ENCODE measurements at places on chromosomes 1 and 21.

GRCh38 chr1:156767879-156768604 is 707 bp downstream of the PRCC start:
- DNase-seq, result no peak

- DNase-seq, result no peak
Observed at GRCh38 chr21:26529526-26529925, 43.6 kb downstream of the CYYR1 start.

DNA sequence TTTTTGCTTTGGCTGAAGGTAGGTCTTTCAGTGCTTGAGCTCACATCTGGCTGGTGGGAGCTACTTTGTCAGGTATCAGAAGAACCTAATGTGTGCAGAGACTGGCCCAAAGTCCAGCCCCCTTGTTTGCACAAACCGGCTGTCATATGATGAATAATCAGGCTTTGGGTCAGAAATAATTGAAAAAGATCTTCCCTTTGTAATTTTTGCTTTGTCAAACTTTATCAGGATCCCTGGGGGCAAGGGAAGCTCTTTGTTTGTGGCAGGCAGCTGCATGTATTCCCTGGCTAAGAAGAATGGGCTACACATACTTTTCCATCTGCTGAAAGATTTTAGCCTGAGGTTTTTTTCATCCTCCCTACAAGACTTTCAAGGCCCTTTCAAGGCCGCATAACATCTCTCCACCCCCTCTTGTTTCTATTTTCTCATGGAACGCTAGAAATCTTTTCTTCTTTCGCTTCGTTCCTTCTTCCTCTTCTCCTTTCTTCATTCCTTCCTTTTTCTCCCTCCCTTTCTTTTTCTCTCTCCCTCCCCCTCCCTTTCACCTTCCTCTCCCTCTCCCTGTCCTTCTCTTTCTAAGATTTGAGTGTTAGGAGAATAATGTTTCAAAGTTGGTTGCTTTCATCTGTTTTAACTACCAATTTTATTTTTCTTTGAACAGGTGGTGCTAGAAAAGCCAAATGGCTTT is 25.5 kb downstream of the TUFT1 start:
- DNase-seq, result no peak

- DNase-seq, result no peak
Observed at GRCh38 chr1:227919906-227920305, 27.8 kb downstream of the WNT9A start.

GRCh38 chr1:60950224-60951063 is 131.9 kb upstream of the NFIA start:
- no peak for DNase-seq

DNA sequence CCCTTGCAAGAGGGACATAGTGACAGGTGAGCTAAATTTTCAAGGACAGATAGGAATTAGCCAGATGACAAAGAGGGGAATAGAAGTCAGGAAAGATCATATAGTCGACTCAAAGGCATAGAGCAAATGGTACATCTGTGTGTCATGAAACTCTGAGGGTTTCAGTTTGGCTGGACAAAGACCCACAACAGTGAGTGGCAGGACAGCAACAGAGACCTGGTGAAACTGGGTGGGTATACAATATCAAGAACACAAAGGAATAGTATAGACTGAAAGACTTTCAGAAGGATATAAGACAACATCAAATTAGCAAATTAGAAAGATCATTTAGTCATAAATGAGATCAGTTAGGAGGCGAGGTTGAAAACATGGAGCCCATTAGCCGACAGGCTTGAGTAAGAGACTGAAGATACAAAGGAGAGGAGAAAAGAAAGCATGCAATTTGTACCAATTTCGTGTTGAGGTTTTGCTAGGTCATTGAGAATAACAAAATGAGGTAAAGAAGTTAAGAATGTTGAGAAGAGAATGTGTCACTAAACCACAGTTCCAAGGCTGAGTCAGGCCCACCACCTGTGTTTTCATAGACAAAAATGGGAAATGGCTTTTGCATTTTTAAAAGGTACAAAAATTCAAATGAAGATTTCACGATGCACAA is 213.8 kb downstream of the HHIPL2 start:
- DNase-seq, result no peak

DNA sequence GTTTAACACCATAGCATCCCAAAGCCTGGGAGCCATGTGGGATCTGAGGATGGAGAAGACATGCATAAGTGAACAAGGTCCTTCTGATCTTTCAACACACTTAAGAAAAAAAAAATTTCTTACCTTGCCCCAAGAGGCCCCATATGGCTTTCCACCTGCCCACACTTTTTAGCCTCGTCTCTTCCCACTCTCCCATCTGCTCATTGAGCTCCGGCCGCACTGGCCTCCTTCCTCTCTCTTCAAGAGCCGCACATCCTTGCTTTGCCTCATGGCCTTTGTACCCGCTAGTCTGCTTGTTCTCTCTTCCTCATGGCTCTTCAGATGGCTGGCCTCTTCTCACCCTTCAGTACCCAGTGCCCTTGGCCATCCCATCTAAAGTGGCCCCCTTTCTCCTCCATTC is 70.2 kb upstream of the PDE4B start:
- DNase-seq, result no peak

GRCh38 chr1:57270927-57271698 is 152.7 kb downstream of the DAB1 start:
- no peak for DNase-seq

- DNase-seq, result no peak
Observed at GRCh38 chr1:241834733-241835377, 13.1 kb upstream of the EXO1 start.

DNA sequence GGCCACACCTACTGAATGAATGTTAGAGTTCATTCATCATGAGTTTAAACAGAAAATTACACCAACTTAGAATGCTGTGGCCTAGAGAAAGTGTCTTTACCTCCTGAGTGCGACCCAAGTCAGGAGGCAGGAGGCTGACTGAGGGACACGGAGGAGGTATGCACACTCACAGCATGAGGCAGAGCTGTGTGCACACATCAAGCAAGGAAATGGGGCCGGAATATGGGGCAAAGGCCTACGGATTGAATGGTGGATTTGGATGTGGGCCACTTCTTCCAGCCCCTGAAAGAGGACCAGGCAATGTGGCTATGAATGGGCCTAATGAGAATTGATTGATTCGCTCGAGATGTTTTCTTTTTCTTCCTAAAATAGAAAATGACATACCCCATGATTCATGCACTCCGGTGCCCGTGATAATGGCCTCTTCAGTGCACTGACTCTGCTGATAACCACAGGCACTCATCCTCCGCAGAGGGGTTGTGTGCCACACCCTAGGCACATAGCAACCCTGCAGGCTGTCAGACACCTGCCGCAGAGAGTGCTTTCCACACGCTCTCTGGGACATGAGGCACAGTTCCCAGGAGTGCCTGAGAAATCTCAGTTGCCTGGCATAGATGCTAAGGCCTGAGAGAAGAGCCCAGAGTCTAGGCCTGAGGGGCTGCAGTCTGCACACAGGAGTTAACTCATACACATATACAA is 155.5 kb downstream of the GLUL start:
- no peak for DNase-seq

DNA sequence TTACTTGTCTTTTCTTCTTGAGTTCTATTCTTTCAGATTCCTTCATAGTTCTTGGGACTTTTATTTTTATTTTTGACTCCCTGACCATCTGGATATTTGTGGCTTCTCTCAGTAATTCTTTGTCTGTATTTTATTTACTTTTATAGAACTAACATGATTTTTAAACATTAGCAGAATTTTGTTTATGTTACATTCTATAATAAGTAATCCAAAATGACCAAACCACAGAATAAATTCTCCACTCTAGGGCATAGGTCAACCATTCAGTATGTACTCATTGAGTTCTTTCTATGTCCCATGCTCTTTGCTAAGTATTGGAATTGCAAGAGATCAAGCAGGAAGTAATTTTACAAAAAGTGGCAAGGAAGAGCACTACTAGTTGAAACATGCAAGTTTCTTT is 969.0 kb downstream of the TTLL7 start:
- no peak for DNase-seq

DNA sequence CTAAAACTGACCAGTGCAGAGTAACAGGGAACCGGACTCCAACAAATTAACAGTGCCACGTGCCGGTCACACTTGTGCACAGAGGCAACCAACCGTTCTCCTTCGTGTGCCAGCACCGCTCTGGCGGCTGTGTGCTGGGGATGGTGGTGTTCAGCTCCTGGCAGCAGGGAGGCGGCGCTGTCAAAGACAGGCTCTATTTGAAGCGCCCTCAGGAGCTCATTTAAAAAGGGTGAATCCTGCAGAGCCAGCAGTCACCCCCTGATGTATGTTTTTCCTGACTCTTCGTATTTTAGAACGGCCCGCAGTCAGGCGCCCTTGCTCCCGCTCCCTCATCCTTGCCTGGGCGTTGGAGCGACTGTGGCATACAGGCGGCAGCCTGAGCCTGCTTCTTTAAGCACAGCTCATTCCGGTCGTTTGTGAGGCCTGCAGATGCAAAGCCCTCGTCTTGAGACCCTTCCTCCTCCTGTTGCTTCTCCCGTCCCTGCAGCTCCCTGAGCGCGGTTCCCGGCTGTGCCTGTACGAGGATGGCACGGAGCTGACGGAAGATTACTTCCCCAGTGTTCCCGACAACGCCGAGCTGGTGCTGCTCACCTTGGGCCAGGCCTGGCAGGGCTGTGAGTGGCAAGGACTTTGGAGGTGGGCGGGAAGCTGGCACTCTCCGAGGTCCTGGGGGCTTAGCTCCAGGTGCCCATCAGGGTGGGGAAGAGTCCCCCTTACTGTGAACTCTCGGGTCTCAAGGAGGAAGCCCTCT is 1.1 kb downstream of the DFFB start:
- no peak for DNase-seq

GRCh38 chr1:240020871-240021270 is 70.8 kb upstream of the FMN2 start:
- no peak for DNase-seq

DNA sequence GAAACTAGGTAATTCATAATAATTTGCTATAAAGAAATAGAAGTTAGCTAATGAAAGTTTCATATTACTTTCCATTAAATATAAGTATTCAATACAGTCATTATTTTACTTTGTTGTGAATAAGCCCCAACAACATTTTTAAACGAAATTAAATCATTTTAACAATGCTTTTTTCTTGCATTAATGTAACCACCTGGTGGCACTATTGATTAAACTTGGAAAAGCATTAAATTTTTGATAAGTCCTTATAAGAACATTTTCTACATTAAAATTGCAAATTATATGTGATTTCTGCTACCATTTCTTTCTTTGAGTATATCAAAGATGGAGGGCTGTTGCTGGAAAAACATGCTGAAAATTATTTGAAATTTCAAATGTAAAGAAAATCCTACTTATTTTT is 918.8 kb upstream of the TMPRSS15 start:
- DNase-seq, result no peak

GRCh38 chr1:212712451-212713303 is 13.0 kb upstream of the BATF3 start:
- DNase-seq, result no peak

DNA sequence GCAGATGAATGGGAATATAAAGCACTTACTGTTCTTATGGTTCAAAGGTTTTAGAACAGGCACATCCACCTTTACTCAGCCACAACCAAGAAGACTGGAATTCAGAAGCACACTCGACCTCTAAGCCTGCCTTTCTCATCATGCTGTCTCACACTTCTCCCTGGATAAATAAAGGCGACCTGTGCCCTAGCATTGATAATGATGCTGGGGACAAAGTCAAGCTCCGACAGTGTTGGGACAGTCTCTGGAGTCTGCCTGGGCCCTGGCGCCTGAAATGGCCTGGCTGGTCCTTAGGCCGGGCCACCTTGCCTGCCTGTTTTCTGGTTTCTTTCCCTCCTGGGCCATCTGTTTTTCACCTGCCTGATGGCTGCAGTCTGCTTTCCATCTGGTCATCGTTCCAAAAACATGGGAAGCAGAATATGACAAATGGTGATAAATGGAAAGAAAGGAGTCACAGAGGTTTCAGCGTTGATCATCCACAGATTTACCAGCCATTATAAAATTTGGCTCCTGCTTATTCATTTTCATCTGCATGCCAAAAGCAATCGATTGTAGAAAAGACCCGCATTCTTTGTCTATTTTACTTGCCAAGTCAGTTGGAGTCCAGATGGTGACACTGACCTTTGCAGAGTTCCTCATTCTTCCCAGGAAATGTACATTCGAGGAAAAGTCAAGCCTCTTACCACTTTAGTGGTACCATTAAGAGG is 91.2 kb upstream of the KCNJ15 start:
- DNase-seq, result no peak

DNA sequence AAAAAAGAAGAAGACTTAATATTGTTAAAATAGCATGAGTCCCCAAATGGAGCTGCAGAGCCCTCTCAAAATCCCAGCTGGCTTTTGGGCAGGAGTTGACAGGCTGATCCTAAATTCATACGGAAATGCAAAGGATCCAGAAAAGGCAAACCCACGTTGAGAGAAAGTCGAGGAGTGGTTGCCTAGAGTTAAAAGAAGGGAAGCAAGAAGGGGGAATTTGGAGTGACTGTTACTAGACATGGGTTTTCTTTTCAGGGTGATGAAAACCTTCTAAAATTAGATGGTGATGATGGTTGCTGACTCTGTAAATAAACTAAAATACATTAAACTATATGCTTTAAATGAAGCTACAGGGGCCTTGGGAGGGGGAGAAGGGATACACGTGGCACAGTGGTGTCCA is 1.6 kb downstream of the DNMT3L start:
- DNase-seq, result no peak

- DNase-seq, result no peak
Observed at GRCh38 chr1:12578860-12579422, 39.1 kb downstream of the DHRS3 start.

DNA sequence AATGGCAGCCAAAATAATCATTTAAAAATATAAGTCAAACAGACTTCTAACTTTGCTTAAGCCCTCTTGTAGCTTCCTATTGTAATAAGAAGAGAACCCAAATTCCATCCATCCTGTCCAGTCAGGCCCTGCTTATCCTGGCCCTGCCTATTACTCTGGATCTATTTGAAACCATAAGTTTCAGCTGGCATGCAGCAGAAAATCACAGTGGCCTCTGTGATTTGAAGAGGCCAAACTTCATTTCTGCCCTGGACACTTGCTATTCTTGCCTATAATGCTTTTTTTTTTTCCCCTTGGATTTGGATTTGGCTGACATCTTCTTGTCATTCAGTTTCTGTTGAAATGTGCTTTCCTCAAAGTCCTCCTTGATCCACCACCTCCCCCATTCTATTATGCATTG is 642.8 kb downstream of the USP25 start:
- DNase-seq, result no peak

DNA sequence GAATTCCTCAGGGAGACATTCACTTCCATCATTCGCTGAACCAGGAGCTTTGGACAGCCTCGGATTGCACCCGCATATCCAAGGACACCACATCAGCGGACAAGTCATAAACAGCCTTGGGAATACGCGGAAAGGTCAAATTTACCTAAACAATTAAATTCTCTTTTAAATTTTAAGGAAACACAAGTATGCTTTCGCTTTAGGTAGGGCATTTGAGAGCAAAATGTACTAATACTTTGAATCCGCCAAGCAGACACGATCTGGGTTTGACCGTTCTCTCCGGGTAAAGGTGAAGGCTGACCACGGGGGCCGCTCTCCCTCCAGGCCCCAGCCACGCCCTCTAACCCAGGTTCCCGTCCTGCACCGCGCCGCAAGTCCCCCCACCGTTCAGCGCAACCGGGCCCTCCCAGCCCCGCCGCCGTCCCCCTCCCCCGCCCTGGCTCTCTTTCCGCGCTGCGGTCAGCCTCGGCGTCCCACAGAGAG is 479 bp upstream of the ACADM start:
- DNase-seq, result no peak
